ENCODE measurements at places on chromosomes 11 and 22.
A peak's percentile ranks its signal among the peaks of the same experiment; 100 is the strongest.

- no peak for DNase-seq
These were observed 1.0 kb upstream of the ADSL start for GRCh38 chr22:40345271-40345670.

- no peak for DNase-seq
These were observed 34.7 kb upstream of the SEPTIN5 start for GRCh38 chr22:19679522-19680101.

DNA sequence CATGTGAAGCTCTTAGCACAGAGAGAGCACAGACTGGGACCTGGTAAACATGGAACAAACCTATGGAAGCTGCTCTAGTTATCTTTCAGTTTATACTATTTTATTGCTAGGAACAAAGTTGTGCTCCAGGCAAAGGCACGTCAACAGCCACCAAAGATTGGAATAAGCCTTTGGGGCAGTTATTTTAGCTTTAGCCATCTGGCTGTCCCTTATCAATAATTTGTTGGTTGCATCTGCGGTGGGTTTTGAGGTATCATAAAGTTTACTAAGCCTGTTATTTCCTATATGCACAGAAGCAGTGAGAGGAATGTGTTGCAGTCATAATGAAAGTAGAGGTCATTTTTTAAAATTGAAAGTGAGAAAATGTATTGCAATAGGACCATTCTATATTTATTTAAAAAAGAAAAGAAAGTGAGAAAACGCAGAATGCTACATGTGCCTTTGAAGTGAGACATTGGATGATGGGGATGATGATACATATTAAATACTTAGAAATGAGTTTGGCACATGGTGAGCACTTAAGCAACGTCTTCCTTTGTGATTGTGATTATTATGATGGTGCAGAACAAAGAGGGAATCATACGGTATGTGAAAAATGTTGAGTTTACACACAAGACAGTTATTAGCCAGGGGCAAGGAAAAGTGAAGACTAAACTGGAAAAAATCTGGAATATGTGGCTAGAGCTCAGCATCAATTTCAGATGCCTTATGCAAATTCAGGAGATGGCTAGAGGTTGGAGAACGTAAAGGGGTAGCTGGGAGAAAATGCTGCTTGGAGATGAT is 58.3 kb downstream of the PRR5L start:
- DNase-seq: no peak

- no peak for DNase-seq
These were observed 10.7 kb downstream of the TBRG1 start for GRCh38 chr11:124633355-124633754.

GRCh38 chr22:43858156-43858895 is 4.0 kb downstream of the SULT4A1 start:
- no peak for DNase-seq

GRCh38 chr22:36303874-36304273 is 50.9 kb downstream of the APOL1 start:
- no peak for DNase-seq

DNA sequence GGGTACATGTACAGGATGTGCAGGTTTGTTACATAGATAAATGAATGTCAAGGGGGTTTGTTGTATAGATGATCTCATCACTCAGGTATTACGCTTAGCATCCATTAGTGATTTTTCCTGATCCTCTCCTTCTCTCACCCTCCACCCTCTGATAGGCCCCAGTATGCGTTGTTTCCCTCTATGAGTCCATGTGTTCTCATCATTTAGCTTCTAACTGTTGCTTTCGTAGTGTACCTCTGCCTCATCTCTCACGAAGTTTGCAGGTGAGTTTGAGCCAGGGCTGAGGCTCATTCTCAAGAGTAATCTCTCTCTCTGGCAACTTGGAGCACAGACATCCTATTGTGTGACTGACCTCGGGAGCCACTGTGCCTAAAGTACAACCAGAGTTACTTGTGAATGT is 4.7 kb upstream of the HBE1 start:
- DNase-seq: no peak

DNA sequence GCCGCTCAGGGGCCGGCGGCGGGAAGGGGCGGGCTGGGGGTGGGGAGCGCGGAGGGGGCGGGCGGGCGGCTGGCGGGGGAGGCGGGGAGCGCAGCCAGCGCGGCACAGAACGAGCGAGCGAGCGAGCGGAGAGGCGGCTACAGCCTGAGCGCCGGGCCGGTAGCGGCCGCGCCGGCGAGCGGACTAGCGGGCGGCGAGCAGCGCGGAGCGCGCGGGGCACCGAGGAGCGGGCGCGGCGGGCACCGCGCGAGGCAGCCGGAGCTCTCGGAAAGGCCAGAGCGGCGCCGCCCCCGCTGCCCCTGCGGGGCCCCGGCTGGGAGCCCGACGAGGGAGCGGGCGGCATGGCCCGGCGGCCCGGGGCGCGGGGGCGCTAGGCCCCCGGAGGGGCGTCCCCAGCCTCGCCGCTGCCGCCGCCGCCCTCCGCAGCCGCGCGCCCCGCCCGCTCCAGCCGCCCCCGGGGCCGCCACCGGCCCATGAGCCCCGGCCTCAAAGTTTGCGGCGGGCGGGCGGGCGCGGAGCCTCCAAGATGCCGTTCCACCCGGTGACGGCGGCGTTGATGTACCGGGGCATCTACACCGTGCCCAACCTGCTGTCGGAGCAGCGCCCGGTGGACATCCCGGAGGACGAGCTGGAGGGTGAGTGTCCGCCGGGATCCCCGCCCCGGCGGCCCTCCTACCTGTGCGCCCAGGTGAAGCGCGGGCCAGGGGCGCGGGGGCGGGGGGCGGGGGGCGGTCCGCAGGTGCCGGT is at the start of gene CABP7:
CABP7 (plus strand) TSS at position 105 of the 747 bp plus-strand sequence; CDS start at position 527, 422 bp downstream.
- no peak for DNase-seq

DNA sequence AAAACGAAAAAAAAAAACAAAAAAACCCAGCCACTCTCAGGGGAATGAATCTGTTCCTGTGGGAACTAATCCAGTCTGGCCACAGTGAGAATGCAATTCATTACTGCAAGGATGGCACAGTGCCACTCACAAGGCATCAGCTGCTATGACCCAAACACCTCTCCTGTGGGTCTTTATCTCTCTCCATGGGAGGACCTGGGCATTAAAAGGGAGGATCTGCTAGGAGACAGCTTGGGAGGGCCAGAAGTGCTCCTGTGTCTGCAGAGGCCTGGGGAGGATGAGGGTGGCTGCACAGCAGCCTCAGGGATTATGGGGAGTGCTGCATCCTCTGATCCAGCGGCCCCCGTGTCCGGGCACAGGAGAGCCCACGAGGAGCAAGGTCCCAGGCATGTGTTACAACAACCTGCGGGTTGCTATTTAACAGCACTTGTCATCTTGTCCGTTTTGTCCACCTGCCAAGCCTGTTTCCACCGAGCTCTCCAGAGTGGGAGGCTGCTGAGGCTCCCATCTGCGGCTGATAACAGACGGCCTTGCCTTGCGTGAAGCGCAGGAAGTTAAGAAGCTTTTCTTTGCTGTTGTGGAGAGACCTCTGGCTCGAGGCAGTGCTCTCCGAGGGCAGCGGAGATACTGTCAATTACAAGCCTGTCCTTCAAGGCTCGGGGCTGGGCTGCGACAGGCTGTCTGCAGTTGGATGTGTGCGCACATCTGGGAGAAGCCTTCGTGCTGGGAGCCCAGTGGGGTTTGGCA is 97.7 kb downstream of the NXPE2 start:
- DNase-seq: peak; percentile 42

All from NCI-H2171 (cell line).